ENCODE measurements at places on chromosomes 7 and 10. TPM values are rescaled to one million over a fixed set of nuclear protein-coding genes. Genes with fewer than 3 reads are reported as not detected.

Gene CRYGN
- total RNA-seq, result not detected

Gene HOXA7
- total RNA-seq, result 4.9 TPM

Gene EBF3
- 0.15 TPM for total RNA-seq

Gene AP4M1
- total RNA-seq, result 15.3 TPM

Gene DKK1
- total RNA-seq, result 343 TPM

Gene CELF2
- total RNA-seq, result 0.10 TPM

Gene PRKCQ
- 4.2 TPM for total RNA-seq

Gene OR2A42
- not detected for total RNA-seq

Gene NRG3
- total RNA-seq, result not detected

Gene TMEM26
- 0.33 TPM for total RNA-seq

Gene PPP1R17
- total RNA-seq, result not detected

Gene ADCY1
- 2.5 TPM for total RNA-seq

Gene STK31
- 0.43 TPM for total RNA-seq

Gene FKBP9
- 76.3 TPM for total RNA-seq

Gene AGAP6
- 9.7 TPM for total RNA-seq

Gene EIF5AL1
- total RNA-seq, result 2.3 TPM

Gene AGR2
- total RNA-seq, result 155 TPM

Gene TAS2R16
- total RNA-seq, result not detected

Gene ASAH2
- total RNA-seq, result 3.3 TPM

Gene ZNF92
- total RNA-seq, result 5.0 TPM

Gene ANAPC16
- total RNA-seq, result 70.5 TPM

Gene CCM2
- total RNA-seq, result 39.4 TPM

Gene UPK3BL1
- 17.4 TPM for total RNA-seq

Gene RAB11FIP2
- total RNA-seq, result 11.7 TPM

Gene HYAL4
- not detected for total RNA-seq

Gene CPXM2
- not detected for total RNA-seq

Gene OR2A1
- total RNA-seq, result not detected

Gene CDNF
- total RNA-seq, result 0.85 TPM

Gene WASL
- total RNA-seq, result 27.6 TPM

Gene WNT8B
- 0.07 TPM for total RNA-seq

Gene CALCR
- not detected for total RNA-seq

Gene PNLIPRP1
- total RNA-seq, result not detected

Gene LIPA
- total RNA-seq, result 55.2 TPM

Gene HOGA1
- 1.1 TPM for total RNA-seq

Gene UBE2H
- 68.2 TPM for total RNA-seq

Gene DLX5
- not detected for total RNA-seq

Gene IL6
- 2.9 TPM for total RNA-seq

Data from A549 treated with DMSO at 1 μM for 4 hours (cell line).